NCI-H774 (cell line): ENCODE measurements at places on chromosomes 7 and 10.

DNA sequence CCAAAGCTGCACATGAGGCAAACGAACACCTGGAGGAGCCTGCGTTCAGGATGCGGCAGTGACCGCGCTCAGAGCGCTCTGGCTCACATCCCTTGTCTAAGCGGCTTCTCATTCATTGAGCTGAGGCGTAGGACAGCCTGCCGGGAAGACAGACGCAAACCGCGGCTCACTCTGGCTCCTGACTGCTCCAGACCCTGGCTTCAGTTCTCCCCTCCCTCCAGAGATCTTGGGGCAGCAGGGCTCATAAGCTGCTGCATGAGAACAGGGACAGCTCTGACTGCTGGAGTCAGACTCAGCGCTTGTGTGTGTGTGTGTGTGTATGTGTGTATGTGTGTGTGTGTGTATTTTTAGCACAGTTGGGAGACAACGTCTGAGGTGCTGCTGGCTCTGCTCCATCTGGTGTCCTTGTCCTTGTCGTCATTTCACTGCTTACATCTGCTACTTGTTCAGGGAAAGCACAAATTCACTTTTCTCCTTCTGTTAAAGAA is 15.8 kb upstream of the LYZL2 start:
- no peak for DNase-seq

DNA sequence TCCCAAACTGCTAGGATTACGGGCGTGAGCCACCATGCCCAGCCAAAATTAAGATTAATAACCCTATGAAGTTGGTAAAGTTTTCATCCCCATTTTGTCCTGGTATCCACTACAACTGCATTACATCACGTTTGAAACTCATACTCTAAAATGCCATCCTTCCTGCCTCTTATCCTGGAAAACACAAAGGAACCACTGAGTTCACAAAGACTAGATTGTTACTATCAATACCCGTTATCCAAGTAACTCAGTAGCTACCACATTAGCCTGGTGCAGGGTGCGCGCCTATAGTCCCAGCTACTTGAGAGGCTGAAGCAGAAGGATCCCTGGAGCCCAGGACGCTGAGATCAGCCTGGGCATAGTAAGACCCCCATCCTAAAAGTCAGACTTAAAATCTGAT is 63.5 kb upstream of the ANAPC16 start:
- DNase-seq: no peak

DNA sequence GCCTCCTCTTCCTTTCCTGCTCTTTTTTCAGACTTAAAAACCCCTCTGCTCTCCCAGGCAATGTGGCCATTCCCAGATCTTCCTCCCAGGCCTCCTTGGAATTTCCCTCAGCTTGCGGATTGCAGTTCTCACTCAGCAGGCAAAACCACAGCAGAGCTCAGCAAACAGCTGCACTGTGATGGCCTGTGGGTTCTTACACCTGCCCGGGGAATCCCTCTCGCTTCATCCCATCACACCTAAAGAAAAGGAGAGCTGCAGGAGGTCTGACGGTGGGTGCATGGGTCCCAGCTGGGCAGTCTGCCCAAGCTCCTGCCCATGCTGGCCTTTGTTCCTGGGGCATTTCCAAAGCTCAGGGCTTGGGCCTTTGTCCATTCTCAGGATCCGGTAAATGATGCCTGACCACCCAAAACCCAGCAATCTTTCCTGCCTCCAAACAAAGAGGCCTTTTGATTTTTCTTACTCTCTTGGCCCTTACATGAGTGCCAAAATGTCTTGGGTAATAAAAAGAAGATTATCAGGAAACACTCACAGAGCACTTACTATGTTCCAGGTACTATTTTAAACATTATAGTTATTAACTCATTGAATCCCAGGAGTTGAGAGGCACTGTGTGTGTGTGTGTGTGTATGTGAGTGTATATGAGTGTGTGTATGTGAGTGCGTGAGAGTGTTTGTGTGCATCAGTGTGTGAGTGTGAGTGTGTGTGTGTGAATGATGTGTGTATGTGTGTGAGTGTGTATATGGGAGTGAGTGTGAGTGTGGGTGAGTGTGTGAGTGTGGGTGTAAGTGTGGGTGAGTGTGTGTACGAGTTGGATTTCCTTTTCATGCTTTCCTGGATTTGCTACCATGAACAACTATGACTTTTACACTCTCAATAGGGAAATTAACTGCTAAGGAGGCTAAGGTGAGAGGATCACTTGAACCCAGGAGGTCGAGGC is 64.5 kb upstream of the PODXL start:
- no peak for DNase-seq

GRCh38 chr10:115056186-115056585 is 37.0 kb upstream of the ATRNL1 start:
- DNase-seq: no peak

DNA sequence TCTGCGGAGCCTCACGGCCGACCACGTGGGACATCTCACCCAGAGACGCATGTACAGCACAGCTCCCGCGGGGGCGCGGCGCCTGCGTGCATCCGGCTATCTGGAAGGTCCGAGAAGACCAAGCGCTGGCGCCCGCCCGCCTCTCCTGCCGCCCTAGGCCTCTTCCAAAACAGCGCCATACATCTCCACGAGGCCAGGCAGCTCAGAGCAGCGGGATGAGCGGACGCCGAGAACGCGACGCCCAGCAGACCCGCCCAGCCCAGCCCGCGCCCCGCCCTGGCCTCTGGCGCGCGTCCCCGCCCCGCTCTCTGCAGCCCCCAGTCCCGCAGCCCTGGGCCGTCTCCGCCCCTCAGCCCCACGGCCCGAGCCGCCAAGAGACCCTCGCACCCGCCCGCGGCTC is 20.3 kb upstream of the LANCL2 start:
- no peak for DNase-seq

GRCh38 chr7:4841836-4842235 is 20.0 kb downstream of the PAPOLB start:
- DNase-seq: no peak

DNA sequence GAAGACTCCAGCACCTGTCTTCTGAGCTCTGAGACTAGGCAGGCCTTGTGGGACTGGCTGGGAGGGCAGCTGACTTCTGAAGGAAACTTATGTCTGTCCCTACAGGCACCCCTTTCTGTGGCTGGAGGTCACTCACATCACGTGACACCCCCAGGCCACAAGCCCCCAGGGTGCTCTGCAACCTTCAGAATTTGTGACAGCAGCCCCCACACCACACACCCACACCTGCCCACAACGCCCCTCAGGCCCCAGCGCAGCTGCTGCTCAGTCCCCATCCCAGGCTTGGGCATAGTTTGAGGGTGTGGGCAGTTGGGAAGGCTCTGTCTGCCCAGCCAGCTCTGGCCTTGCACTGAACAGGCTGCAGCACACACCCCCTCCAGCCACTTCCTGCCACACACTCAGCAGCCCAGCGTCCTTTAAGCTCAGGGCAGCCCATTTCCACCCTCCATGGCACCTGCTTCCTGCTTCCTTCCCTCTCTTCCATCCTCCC is 80.0 kb upstream of the UNC5B start:
- DNase-seq: no peak

- no peak for DNase-seq
These were observed 582.6 kb downstream of the PARD3 start for GRCh38 chr10:34232481-34232880.

GRCh38 chr10:37566332-37566731 is 291.1 kb downstream of the ZNF248 start:
- no peak for DNase-seq

DNA sequence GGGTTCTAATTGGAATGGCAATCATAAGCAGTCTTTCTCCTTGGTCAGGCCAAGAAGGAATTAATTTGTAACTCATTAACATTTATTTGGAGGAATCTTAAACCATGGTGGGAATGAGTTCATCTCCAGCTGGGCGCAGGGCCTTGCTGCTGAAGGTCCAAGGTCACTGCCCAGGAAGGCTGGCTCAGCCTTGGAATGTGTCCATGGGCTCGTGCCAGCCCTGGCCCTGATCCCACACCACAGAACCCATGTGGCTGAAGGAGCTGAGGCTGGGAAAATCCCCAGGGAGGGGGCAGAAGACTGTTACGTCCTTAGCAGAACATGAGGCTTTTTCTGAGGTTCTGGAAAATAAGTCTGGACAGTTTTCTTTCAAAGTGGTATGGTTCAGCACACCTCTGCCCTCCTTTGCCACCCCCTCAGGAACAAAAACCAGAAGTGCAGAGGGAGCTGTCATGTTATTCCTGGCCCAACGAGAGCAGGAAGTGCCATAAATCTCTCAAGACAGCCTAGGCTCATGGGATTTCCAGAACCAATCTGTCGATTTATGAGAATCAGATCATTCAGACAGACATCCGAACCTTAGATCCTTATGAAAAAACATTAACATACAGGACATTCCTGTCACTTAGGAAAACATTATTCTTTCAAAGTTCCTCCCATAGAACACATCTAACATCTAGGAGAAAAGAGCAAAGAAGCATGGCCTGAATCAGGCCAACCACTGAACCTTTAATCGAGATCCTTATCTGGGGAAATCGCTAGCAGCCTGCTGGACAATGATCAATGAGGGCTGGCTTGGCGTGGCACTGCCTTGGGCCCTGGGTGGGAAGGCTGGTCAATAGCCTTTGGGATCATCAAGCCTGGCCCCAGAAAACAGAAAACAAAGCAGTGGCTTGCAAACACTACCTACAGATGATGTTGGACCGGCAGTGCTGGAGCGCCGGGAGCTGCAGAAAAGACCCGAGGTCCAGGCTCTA is 134.3 kb downstream of the TAX1BP1 start:
- no peak for DNase-seq

- DNase-seq: no peak
These were observed 710.1 kb downstream of the SORCS3 start for GRCh38 chr10:105351187-105351586.
